ENCODE measurements at places on chromosomes 4 and X. TPM values are rescaled to one million over a fixed set of nuclear protein-coding genes. Genes with fewer than 3 reads are reported as not detected.

The HSFX3 gene
- not detected for total RNA-seq

The XK gene
- 0.85 TPM for total RNA-seq

The UBA6 gene
- total RNA-seq, result 72.2 TPM

The NALF2 gene
- 11.2 TPM for total RNA-seq

The MAP7D2 gene
- total RNA-seq, result 2.4 TPM

The HTATSF1 gene
- total RNA-seq, result 51.5 TPM

The SLC9B2 gene
- total RNA-seq, result 6.8 TPM

The CLOCK gene
- total RNA-seq, result 14.3 TPM

The RXFP1 gene
- total RNA-seq, result 0.15 TPM

The UGDH gene
- 104 TPM for total RNA-seq

The CDX4 gene
- 5.2 TPM for total RNA-seq

The GC gene
- total RNA-seq, result not detected

Measured in H9 (cell line).